ENCODE measurements at places on chromosomes 4 and X.

DNA sequence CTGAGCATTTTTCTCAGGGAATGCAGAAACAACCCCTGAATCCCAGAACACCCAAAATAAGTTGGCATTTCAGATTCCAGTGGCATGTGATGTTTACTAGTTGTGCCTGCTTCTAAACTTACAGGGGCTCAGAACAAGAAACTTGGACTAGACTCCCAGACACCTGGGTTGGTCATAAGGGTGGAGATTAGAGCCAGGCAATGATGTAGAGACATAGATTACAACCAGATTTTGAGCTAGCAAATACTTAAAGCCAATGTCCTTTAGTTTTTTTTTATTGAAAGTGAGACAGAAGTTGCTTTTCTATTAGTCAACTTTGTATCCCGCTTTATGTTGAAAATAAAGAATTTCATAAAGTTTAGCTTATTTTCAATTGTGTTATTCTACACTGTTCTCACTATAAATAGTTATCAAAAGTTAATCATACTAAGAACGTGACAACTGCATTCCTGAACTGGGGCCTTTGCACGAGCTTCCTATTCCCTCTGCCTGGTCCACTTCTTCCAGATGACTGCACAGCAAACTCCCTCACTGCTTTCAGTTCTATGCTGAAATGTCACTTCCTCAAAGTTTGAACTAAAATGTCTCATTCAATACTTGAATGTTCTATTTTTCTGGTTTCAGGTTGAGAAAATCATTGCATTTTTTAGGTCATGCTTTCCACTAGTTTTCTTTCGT is 224.7 kb upstream of the PPP1R2C start:
- no peak for DNase-seq

- no peak for DNase-seq
These were observed 41.7 kb upstream of the CDKN2AIP start for GRCh38 chr4:183402771-183403170.

- no peak for DNase-seq
These were observed 3.3 kb upstream of the SORCS2 start for GRCh38 chr4:7189066-7189465.

DNA sequence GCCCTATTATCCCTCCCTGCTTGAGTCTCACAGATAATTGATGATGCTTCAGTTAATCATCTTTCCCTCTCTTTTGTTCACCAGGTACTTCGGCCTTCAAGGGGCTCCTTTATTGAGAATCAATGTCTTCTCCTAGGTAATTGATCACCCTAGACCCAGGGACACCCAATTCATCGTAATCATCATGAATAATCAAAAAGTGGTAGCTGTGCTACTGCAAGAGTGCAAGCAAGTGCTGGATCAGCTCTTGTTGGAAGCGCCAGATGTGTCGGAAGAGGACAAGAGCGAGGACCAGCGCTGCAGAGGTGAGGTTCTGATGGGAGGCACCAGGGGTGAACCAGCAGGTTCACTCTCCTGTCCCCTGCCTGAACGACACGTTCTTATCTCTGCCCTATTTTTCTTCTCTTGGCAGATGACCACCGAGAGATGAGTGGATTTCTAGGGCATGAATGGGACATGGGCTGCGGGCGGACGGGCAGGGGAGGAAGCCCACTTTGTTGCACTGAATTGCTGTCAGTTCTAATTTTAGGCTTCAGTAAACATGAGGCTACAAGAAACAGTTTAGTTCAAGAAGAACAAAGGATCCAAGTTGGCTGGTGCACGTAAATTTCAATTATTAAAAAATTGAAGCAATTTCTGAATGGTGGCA is 80.5 kb downstream of the ALPK1 start:
- DNase-seq, result no peak

GRCh38 chr4:104591510-104591911 is 96.8 kb upstream of the CXXC4 start:
- DNase-seq, result no peak

Data from RWPE2 (cell line).